ENCODE measurements at places on chromosomes 5 and 9. TPM values are rescaled to one million over a fixed set of nuclear protein-coding genes. Genes with fewer than 3 reads are reported as not detected.

GRCh38 chr9:105621001-105621400 lies 41.3 kb upstream of the TAL2 start:
- no peaks in the 10 kb centered on the region for H3K27me3 ChIP-seq
- no peak overlapping the region for H3K4me3 ChIP-seq
- no peak for DNase-seq
- H3K4me1 ChIP-seq = no peaks in the 10 kb centered on the region

DNA sequence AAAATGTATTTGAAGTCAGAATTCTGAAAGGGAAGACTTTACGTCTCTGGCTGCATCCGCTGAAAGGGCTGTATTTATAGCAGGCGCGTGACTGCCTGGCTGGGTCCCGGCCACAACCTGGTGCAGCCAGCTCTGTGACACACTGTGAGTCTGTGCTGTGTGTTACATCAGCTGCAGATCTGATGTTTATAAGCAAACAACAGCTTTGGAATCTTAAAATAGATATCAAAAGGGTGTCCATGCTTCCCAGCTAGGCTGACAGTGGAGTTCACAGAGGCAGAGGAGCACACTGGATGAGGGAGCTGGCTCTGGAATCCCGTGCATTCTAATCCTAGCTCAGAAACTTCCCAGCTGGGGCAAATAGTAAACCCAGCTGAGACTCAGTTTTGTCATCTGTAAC lies 433.4 kb upstream of the BRINP1 start:
- no peak overlapping the region for H3K27ac ChIP-seq
- no peaks in the 10 kb centered on the region for H3K36me3 ChIP-seq
- peak; percentile 69 for DNase-seq
- no peaks in the 10 kb centered on the region for H3K27me3 ChIP-seq
- H3K4me3 ChIP-seq = no peak overlapping the region
- H3K4me1 ChIP-seq = peaks cover 4% of the 10 kb centered on the region

- H3K4me1 ChIP-seq = peaks cover 27% of the 10 kb centered on the region
- no peak overlapping the region for H3K27ac ChIP-seq
- no peak for DNase-seq
- H3K36me3 ChIP-seq = no peaks in the 10 kb centered on the region
Measured at GRCh38 chr9:137707361-137707760, 88.6 kb downstream of the EHMT1 start.

The PCDHGC3 gene
- polyA plus RNA-seq = 61.1 TPM

DNA sequence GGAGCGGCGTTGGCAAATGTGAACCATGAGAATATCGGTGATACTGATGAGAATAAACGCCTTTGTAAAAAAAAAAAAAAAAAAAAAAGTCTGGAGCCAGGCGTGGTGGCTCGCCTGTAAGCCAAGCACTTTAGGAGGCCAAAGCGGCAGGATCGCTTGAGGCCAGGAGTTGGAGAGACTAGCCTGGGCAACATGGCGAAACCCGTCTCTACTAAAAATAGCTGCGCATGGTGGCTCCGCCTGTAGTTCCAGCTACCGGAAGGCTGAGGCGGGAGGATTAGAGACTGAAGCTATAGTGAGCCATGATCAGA lies 425 bp upstream of the NFX1 start:
- peaks cover 23% of the 10 kb centered on the region for H3K4me1 ChIP-seq
- peak overlapping the region; percentile 86 for H3K4me3 ChIP-seq
- H3K36me3 ChIP-seq = no peaks in the 10 kb centered on the region
- H3K27ac ChIP-seq = peak overlapping the region; percentile 89

DNA sequence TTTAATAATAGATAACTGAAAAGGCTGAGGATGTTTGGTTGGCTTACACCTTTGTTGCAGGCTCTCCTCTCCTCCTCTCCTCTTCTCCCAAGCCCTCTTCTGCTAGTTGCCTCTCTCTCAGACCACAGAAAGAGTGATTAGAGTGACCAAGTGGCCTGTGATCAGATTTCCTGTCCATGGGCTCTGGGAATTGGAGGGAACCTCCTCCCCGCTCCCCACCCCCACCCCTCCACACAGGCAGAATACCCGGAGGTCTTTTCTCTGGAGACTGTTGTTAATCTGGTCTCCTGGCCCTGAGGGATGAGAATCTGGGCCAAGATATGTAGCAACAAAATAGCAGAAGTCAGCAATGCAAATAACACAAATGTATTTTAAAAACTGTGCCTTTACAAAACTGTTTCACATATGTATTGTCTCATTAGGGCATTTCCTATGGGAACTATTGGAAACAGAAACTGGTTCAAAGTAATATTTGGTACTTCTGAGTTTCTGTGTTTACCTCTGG lies 361.3 kb downstream of the NR2F1-AS1 start:
- H3K4me3 ChIP-seq = no peak overlapping the region
- no peaks in the 10 kb centered on the region for H3K4me1 ChIP-seq
- no peak overlapping the region for H3K27ac ChIP-seq

The PCDHGB4 gene
- 1.0 TPM for polyA plus RNA-seq

- H3K4me3 ChIP-seq = no peak overlapping the region
- no peak overlapping the region for H3K27ac ChIP-seq
- no peaks in the 10 kb centered on the region for H3K4me1 ChIP-seq
- no peak for DNase-seq
Measured at GRCh38 chr5:83404182-83404716, 67.3 kb upstream of the VCAN start.

The PRDM9 gene
- polyA plus RNA-seq = 6.8 TPM

The TIFAB gene
- polyA plus RNA-seq = 1.1 TPM

DNA sequence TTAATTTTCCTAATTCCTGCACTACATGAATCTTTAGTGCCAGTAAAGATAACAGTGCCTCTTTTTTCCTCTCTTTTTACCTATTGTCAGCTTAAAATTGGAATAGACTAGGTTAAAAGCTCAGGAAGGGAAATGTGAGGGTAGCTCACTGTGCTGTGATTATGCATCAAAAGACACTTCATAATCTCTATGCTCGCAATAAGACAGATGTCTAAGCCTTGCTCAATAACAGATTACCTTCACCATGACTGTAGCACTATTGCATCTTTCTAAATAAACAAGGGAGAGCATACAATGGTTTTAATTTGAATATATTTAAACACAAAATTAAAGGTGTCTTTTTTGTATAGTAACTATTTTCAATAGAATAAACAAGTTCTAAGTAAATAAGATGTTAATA lies 130.1 kb downstream of the FBN2 start:
- no peak overlapping the region for H3K4me3 ChIP-seq
- no peaks in the 10 kb centered on the region for H3K4me1 ChIP-seq

DNA sequence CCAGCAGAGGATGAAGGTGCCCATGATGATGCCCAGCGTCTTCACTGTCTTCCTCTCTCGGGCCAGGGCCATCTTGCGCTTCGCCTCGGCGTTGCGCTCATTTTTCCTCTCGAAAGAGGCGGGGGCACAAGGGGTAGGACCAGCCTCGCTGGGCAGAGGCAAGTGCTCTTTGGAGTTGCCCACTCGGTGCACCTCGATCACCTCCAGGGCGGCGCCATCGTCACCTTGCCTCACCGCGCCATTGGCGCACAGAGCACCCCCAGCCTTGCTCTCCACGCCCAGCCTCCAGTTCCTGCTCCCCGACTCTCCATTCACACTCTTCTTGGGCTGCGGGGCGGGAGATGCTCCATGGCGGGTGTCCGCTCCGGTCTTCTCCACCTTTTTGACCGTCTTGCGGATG lies 1.6 kb downstream of the HTR1A start:
- H3K4me1 ChIP-seq = no peaks in the 10 kb centered on the region
- H3K36me3 ChIP-seq = no peaks in the 10 kb centered on the region
- H3K4me3 ChIP-seq = peak overlapping the region; percentile 3
- no peak overlapping the region for H3K27ac ChIP-seq

DNA sequence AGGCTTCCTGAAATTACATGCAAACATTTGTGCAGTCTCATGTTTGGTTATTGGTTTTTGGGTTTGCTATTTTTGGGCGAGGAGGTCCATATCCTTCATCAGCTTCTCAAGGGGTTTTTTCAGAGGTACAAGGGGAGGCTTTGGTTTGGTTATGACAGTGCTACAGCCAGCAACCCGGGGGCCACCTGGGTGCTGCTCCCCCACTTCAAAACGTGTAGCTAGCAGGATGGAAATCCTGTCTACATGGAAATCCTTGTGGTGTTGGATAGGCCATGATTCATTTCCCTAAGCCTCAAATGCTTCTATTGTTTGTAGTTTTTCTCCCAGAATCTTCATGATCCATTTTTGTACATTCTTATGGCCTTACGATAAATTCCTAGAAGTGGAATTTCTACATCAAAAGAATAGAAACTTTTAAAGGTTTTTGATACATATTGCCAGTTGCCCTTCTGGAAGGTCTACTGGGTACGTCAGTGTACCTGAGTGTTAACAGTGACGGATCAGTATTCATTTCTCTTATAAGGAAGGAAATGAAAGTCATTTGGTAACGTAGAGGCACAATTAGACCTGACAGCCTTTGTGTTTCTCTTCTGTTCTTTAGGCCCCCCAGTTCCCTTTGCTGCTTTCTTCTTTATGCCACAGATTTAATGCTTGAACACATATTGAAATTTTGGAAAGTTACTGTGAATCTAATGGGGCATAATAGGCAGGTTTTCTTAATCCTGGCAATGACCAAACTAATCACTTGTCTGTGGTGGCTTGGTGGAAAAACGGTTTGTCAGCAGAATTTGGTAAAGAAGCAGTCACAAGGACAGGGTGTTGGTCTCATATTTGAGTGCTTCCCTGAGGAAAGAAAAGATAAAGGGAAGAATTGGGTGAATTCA lies 69.7 kb upstream of the ABL1 start:
- no peaks in the 10 kb centered on the region for H3K36me3 ChIP-seq
- H3K4me3 ChIP-seq = no peak overlapping the region
- H3K27ac ChIP-seq = no peak overlapping the region
- peaks cover 6% of the 10 kb centered on the region for H3K4me1 ChIP-seq
- no peaks in the 10 kb centered on the region for H3K27me3 ChIP-seq

The CCDC127 gene
- 6.9 TPM for polyA plus RNA-seq

The FGFR4 gene
- polyA plus RNA-seq = 7.8 TPM

GRCh38 chr5:38783011-38783561 lies 62.7 kb upstream of the OSMR start:
- DNase-seq = no peak
- no peak overlapping the region for H3K27ac ChIP-seq
- H3K36me3 ChIP-seq = no peaks in the 10 kb centered on the region
- H3K4me3 ChIP-seq = no peak overlapping the region
- H3K27me3 ChIP-seq = no peaks in the 10 kb centered on the region

- H3K4me3 ChIP-seq = no peak overlapping the region
- no peaks in the 10 kb centered on the region for H3K4me1 ChIP-seq
- H3K36me3 ChIP-seq = no peaks in the 10 kb centered on the region
- DNase-seq = no peak
- no peak overlapping the region for H3K27ac ChIP-seq
Measured at GRCh38 chr5:109351988-109352864, 57.5 kb downstream of the PJA2 start.

GRCh38 chr5:168941901-168942300 lies 359.0 kb downstream of the SLIT3 start:
- H3K4me1 ChIP-seq = no peaks in the 10 kb centered on the region
- no peaks in the 10 kb centered on the region for H3K36me3 ChIP-seq
- no peak overlapping the region for H3K27ac ChIP-seq
- no peaks in the 10 kb centered on the region for H3K27me3 ChIP-seq
- peak; percentile 51 for DNase-seq

The SLC36A3 gene
- 21.9 TPM for polyA plus RNA-seq

- peak overlapping the region; percentile 78 for H3K4me3 ChIP-seq
- H3K36me3 ChIP-seq = no peaks in the 10 kb centered on the region
- H3K4me1 ChIP-seq = peaks cover 20% of the 10 kb centered on the region
- peak overlapping the region; percentile 81 for H3K27ac ChIP-seq
- DNase-seq = no peak
- no peaks in the 10 kb centered on the region for H3K27me3 ChIP-seq
Measured at GRCh38 chr9:14316602-14317300, 2.8 kb upstream of the NFIB start.

The PCDHB13 gene
- 2.6 TPM for polyA plus RNA-seq

The PDE6A gene
- polyA plus RNA-seq = 2.9 TPM

DNA sequence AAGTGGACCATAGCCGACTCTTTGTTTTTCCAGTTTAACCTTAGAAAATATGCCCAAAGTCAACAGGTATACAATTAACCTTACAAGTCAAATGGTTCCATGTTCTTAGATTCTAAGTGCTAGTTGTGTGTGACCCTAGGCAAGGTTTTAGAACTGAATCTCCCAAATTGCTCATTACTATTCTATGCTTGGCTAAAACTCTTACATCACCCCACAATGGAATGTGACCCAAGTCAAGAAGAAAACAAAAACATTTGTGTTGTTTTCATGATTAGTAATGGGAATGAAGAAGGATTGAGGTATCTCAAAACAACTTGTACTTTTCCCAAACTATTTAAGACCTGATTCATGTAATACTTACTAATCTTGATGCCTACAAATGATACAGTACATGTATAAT lies 159.2 kb downstream of the ARRDC3 start:
- H3K27me3 ChIP-seq = no peaks in the 10 kb centered on the region
- H3K4me3 ChIP-seq = no peak overlapping the region
- no peak for DNase-seq
- H3K36me3 ChIP-seq = no peaks in the 10 kb centered on the region
- H3K27ac ChIP-seq = no peak overlapping the region
- no peaks in the 10 kb centered on the region for H3K4me1 ChIP-seq

GRCh38 chr5:34684281-34684979 lies 28.3 kb downstream of the RAI14 start:
- H3K4me1 ChIP-seq = peaks cover 9% of the 10 kb centered on the region
- H3K27me3 ChIP-seq = no peaks in the 10 kb centered on the region
- no peak overlapping the region for H3K27ac ChIP-seq
- DNase-seq = no peak
- H3K4me3 ChIP-seq = peak overlapping the region; percentile 46
- H3K36me3 ChIP-seq = no peaks in the 10 kb centered on the region

The PCDHB10 gene
- polyA plus RNA-seq = 1.5 TPM

The SLC4A9 gene
- polyA plus RNA-seq = 1.2 TPM

DNA sequence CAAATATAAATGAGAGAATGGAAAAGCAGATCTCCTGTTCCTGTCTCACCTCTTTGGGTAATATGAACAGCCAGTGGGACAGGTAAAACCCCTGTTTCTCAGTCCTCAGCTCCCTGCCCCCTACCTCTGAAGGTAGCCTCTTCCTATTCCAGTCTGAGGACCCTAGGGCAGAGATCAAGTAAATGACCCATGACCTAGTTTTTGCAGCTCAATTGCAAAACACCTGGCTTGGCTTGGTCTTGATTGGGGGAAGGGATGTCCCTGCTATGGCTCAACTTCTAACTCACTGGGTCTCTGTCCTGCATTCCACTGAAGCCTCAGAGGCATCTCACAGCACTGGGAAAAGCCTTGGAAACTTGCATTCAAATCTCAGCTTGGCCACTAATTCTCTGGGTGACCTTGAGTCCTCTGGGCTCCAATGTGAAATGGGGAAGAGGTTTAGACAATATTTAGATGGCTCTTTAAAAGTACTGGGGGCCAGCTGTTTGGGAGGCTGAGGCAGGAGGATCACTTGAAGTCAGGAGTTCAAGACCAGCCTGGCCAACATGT lies 1.6 kb upstream of the GALT start:
- no peak for DNase-seq
- H3K4me1 ChIP-seq = peaks cover 11% of the 10 kb centered on the region
- no peak overlapping the region for H3K27ac ChIP-seq
- H3K4me3 ChIP-seq = no peak overlapping the region

The EEIG1 gene
- polyA plus RNA-seq = 75.7 TPM

DNA sequence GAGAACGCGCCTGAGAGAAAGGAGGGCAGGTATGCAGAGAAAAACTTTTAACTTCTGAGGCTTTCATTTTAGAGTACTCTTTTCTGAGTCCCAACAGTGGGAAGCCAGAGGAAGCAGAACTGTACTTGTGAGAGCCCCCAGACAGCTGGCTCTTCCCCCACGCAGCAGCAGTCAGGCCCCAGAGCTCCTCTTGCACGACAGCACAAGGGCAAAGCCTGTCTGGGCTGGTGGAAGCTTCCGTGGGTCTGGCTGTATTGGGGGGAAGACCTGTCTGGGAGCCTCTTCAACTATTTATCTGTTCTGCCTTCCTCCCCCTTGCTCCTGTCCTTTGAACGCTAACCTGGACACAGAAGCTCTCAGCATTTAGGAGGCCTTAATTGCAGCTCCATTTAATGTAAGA lies 68.2 kb downstream of the THBS4 start:
- H3K27ac ChIP-seq = no peak overlapping the region
- H3K4me3 ChIP-seq = no peak overlapping the region
- no peaks in the 10 kb centered on the region for H3K27me3 ChIP-seq
- no peak for DNase-seq
- no peaks in the 10 kb centered on the region for H3K36me3 ChIP-seq
